ENCODE measurements at places on chromosomes 3 and 15. TPM values are rescaled to one million over a fixed set of nuclear protein-coding genes. Genes with fewer than 3 reads are reported as not detected.

DNA sequence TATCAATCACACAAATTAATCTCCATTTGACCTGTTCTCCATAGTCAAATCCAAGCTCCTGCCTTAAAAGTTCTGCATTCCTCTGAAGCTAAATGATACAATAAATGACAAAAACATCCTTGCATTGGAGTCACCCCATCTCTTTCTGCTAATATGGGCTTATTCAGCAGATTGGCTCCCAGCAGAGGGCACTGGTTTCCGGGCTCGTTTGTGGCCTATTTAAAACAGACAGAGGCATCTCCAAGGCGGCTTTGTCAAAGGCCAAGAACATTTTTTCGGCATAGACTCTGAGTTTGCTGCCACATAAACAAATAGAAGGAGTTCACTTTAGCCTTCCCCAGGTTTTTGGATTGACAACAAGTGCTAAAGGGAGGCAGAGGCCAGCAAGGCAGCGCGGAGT lies 204.4 kb upstream of the RASGRP1 start:
- H3K27me3 ChIP-seq: peaks cover 2% of the 10 kb centered on the region
- peak; percentile 6 for DNase-seq
- no peaks in the 10 kb centered on the region for H3K36me3 ChIP-seq
- no peak overlapping the region for H3K4me3 ChIP-seq
- no peak overlapping the region for H3K27ac ChIP-seq
- H3K4me1 ChIP-seq: no peaks in the 10 kb centered on the region

GRCh38 chr3:138833899-138834595 lies 681 bp downstream of the PIK3CB start:
- H3K4me1 ChIP-seq: peaks cover 32% of the 10 kb centered on the region
- peaks cover 16% of the 10 kb centered on the region for H3K36me3 ChIP-seq
- H3K27me3 ChIP-seq: no peaks in the 10 kb centered on the region
- peak overlapping the region; percentile 98 for H3K4me3 ChIP-seq

GRAMD1C gene
- 1.3 TPM for total RNA-seq

DNA sequence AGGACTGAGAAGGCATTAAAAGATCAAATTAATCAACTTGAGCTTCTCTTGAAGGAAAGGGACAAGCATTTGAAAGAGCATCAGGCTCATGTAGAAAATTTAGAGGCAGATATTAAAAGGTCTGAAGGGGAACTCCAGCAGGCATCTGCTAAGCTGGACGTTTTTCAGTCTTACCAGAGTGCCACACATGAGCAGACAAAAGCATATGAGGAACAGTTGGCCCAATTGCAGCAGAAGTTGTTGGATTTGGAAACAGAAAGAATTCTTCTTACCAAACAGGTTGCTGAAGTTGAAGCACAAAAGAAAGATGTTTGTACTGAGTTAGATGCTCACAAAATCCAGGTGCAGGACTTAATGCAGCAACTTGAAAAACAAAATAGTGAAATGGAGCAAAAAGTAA lies 149.7 kb upstream of the LRRFIP2 start:
- H3K27ac ChIP-seq: peak overlapping the region; percentile 71
- H3K4me3 ChIP-seq: no peak overlapping the region
- peaks cover 25% of the 10 kb centered on the region for H3K4me1 ChIP-seq
- no peaks in the 10 kb centered on the region for H3K27me3 ChIP-seq

GRCh38 chr15:27679203-27679602 lies 419.9 kb downstream of the OCA2 start:
- peaks cover 4% of the 10 kb centered on the region for H3K27me3 ChIP-seq
- no peak for DNase-seq
- no peak overlapping the region for H3K4me3 ChIP-seq
- no peaks in the 10 kb centered on the region for H3K4me1 ChIP-seq
- H3K36me3 ChIP-seq: no peaks in the 10 kb centered on the region

DNA sequence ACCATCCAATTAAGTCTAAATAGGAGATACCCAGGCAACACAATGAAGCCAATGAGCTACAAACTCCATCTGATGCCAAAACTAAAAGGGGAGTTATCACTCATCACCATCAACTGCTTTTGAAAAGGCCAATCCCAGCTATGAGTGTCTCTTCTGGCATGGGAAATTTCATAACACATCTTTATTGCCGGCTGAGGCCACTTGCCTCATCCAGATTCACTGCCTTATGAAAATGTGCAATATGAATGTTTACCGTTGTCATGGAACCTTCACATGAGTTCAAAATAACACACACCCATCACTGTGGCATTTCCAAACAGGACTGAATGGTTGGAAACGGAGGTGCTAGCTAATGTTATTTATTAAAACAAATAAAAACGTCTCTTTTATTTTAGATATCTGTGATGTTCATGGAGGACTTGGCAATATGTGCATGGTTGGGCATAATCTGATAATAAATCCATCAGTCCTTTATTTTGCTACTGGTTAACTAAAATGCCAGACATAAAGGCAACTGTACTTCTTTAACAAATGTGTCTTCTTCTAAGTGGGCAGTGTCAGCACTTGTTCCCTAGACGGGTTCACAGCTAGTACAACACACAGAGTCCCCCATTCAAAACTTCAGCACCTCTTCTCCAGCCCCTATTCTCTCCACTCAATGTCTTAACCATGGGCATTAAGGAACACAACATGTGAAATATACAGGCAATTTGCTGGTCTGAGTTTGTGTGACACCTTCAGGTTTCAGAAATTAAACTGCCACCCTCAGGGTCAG lies 143.9 kb downstream of the MAGI1 start:
- DNase-seq: no peak
- H3K27ac ChIP-seq: no peak overlapping the region
- H3K4me3 ChIP-seq: no peak overlapping the region
- H3K36me3 ChIP-seq: no peaks in the 10 kb centered on the region
- no peaks in the 10 kb centered on the region for H3K27me3 ChIP-seq

DNA sequence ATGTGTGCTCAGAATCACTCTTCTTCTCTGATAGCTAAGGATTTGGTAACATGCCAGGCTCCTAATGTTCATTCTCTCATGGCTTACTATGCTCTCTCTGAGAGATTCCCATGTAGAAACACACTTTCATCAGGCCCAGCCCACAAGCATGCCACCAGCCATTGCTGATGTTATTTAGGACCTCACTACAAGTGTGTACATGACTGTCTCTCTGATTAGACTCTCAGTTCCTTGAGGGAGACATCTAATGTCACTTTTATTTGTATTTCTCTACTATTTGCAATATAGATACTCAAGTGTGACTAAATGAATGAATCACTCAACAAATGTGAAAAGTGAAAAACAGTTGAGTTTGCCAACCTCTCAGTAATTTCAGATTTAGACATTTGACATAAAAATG lies 84.3 kb upstream of the ARL6 start:
- no peaks in the 10 kb centered on the region for H3K36me3 ChIP-seq

SETMAR gene
- total RNA-seq: 11.6 TPM

Measured in activated naive CD4-positive, alpha-beta T cell treated with anti-CD3 and anti-CD28 coated beads for 36 hours (primary cell).